Urinary bladder (tissue), 4 donors: ENCODE measurements at places on chromosomes 7 and 10. TPM values are rescaled to one million over a fixed set of nuclear protein-coding genes. Genes with fewer than 3 reads are reported as not detected.

TET1 gene
- 0.53 TPM for polyA plus RNA-seq

HMX3 gene
- polyA plus RNA-seq: not detected

SCRN1 gene
- 39.6 TPM for polyA plus RNA-seq

MARVELD1 gene
- 66.6 TPM for polyA plus RNA-seq

TAS2R5 gene
- 0.87 TPM for polyA plus RNA-seq

DCLRE1C gene
- polyA plus RNA-seq: 7.1 TPM

LEP gene
- polyA plus RNA-seq: 5.3 TPM

- DNase-seq: no peak
Measured at GRCh38 chr10:109746861-109747260, 176.4 kb downstream of the XPNPEP1 start.

GRCh38 chr10:68781613-68782574 is 45.4 kb upstream of the STOX1 start:
- DNase-seq: no peak

GRCh38 chr7:12152196-12152918 is 58.7 kb upstream of the TMEM106B start:
- no peak for DNase-seq

DNA sequence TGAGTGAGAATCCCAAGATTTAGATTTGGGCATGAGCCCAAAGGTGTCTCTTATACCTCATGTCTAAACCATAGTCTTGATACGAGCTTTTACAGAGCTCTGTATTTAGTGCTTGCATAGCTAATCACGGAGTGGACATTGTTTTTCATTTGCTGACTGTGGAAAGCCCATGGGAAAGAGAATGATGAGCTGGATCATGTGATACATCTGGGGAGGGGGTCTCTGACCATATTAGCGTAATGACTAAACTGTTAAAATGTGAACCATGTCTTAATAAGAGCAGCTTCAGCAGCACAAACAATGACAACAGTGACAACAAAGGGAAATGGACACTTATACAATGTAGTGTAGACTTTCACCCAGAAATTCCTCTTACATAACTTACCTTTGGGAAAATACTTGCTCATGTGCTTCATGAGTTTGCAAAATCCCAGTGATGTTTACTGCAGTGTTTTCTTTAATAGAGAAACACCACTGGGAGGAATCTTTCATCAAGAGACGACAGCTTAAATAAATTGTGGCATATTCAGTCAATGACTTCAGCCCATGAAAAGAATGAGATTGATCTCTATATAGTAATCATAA is 44.0 kb upstream of the ITGB1 start:
- no peak for DNase-seq

- DNase-seq: no peak
Measured at GRCh38 chr7:44172803-44173424, 16.3 kb downstream of the GCK start.

DNA sequence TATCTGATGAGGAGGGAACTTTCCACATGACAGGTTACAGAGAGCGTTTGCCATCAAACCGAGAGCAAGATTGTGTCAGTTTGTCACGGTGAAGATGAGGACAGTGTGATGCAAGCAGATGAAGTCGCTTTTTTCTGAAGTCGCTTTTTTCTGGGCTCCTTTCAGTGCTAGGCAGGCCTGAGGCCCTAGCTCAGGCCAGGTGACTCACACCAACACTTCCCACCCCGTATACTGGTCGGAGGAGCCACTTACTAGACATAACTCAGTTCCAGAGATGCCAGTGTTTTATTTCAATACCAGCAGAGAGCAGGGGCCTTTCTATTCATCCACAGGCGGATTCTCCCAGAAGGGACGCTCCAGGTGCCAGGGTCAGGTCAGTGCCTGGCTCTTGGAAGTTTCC is 58.9 kb downstream of the SFMBT2 start:
- DNase-seq: no peak

DNA sequence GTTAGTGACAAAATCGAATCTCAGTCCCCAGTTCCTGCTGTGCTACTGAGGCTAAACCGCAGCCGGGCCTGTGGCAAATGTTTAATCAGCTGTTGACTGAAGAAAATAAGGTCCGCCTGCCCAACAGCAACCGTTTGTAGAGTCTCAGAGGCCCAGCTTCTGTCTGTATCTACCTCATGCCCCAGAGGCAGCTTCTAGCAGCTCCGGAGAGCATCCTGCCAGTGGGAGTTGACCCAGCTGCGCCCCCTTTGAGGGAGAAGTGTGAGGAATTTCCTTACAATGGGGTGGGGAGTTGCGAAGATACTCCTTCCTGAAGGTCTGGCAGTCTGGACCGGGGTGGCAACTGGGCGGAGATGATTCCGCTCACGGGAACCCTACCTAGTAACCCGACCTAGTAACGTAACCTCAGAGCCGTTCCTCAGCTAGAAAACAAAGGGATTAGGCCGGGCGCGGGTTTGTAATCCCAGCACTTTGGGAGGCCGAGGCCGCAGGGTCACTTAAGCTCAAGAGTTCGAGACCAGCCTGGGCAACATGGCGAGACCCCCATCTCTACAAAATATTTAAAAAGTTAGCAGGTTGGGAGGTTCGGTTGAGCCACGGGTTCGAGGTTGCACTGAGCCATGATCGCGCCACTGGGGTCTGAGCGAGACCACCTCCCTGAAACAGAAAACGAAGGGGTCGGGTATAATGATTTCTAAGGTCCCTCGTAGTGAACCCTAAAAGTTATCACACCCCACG is 846 bp upstream of the ZNF775 start:
- no peak for DNase-seq

- DNase-seq: no peak
Measured at GRCh38 chr7:50448823-50449222, 1.3 kb downstream of the FIGNL1 start.

DNA sequence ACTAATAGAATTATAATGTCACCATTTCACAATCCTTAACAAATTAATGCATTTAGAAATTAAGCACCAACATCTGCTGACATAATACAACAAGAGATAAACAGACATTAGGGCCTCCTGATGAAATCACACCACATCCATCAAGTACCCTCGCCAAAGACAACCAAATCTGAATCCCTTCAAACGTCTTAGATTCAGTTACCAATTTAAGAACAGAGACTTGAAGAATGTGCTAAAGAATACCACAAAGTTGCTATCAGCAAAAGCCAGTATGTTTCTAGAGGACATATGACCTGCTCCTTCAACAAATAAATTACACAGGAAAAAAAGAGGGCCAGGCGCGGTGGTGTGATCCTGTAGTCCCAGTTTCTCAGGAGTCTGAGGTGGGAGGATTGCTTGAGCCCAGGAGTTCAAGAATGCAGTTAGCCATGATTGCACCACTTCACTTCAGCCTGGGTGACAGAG is 144.5 kb downstream of the REEP3 start:
- DNase-seq: no peak

GRCh38 chr7:107130487-107131220 is 38.1 kb upstream of the HBP1 start:
- no peak for DNase-seq

- no peak for DNase-seq
Measured at GRCh38 chr7:16935341-16935735, 53.6 kb upstream of the AGR3 start.

GRCh38 chr7:136009488-136010079 is 32.4 kb upstream of the MTPN start:
- no peak for DNase-seq
